ENCODE measurements at places on chromosomes 13 and 19.

- no peak for DNase-seq
Observed at GRCh38 chr19:21210037-21210621, 68.3 kb downstream of the ZNF431 start.

GRCh38 chr19:1122972-1123363 lies 19.2 kb downstream of the GPX4 start:
- DNase-seq: no peak

- no peak for DNase-seq
Observed at GRCh38 chr13:23848019-23848418, 41.2 kb downstream of the MIPEP start.

GRCh38 chr13:74794147-74794546 lies 659.9 kb upstream of the KLF12 start:
- DNase-seq: no peak

DNA sequence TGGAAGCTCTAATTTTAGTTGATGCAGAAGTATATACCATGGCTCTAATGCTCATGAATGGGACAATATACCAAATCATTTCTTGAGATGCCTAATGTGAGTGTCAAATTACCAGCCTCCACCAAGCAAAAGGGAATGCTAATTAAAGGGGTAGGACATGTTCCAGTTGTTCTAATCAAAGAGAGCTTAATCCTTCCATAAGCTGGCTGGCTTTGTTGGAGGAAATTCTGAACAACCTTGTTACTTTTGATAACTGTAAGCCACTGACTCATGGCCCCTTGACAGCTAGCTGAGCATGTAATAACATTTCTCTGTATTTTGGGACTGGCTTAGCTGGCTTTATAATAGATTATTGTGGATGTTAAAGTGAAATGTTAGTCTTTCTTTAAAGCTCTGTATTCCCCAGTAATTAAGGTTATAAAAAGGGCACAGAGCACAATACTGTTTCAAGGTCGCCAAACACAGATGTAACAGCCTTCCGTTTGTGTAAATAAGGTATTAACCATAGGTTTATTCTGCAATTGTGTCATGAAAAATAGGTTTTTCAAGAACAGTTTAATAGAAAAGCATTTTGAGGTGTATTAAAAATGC lies 1194.0 kb downstream of the PCDH9 start:
- DNase-seq: no peak

DNA sequence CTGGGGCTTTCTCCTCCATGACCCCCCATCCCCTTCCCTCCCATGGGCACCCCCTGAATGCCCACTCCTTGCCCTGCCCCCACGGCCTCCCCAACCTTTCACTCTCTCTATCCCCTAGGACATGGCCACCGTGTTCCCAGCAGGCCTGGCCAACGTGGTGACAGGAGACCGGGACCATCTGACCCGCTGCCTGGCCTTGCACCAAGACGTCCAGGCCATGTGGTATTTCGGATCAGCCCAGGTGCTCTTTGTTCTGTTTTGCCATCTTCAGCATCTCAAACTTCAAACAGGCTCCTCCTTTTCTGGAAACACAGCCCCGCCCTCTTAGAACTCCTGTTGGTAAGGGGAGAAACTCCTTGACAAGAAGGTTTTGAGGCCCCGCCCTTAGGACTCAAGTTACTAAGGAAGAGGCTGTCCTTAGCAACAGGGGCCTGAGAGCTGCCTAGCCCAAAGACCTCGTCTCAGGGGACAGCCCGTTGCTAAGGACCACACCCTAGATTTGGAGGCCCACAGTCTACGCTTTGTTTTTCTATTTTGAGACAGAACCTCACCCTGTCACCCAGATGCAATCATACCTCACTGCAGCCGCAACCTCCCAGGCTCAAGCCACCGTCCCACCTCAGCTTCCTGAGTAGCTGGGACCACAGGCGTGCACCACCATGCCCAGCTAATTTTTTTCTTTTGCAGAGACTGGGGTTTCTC lies 5.1 kb upstream of the FLT3LG start:
- no peak for DNase-seq

- DNase-seq: no peak
Observed at GRCh38 chr19:38944981-38945506, 14.3 kb downstream of the MRPS12 start.

GRCh38 chr13:35857769-35858168 lies 273.4 kb downstream of the DCLK1 start:
- no peak for DNase-seq

- DNase-seq: no peak
Observed at GRCh38 chr13:44619651-44620050, 43.5 kb upstream of the TSC22D1 start.

DNA sequence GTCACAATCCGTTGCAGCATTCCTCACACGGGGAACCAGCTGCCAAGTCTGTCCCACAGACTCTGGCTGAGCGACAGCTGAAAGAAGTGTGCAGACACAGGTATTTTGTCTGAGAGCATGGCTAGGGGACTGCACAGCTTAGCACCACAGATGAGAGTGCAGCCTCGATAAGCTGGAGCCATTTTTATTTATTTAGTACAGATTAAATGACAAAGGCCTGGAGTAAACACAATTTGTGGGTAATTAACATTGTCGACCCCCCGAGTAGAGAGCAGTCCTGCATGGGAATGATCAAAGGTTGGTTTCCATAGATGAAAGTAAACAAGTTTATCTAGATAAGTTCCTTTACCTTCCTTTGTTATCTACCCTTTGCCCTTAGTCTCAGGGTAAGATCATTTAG lies 836.2 kb downstream of the DACH1 start:
- no peak for DNase-seq

GRCh38 chr13:20779405-20779804 lies 5.6 kb upstream of the EEF1AKMT1 start:
- no peak for DNase-seq

DNA sequence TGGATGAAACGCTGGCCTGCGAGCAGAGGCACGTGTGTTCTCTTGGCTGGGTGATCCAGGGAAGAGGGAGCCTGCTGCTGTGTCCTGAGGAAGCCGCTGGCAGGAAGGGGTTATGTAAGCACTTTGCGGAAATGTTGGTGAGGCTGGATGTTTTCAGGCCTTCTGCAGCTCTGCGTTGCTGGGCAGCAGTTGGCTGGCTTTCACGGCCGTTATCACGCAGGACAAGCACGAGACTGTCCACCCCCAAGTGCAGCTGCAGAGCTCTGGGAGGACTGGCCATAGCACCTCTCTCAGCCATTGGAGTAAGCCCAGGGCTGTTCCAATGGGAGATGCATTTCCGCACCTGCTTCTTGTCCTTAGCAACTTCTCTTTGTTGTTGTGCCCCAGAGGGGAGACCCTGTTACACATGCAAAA lies 146.9 kb upstream of the SOX21 start:
- DNase-seq: no peak

- DNase-seq: no peak
Observed at GRCh38 chr19:39759457-39760184, 19.0 kb upstream of the LEUTX start.

GRCh38 chr19:14475251-14476073 lies at the start of gene PTGER1:
PTGER1 (minus strand) TSS chr19:14475354; CDS start chr19:14474320, 1,034 bp downstream.
- no peak for DNase-seq

- no peak for DNase-seq
Observed at GRCh38 chr13:35512271-35512920, 35.9 kb upstream of the MAB21L1 start.

DNA sequence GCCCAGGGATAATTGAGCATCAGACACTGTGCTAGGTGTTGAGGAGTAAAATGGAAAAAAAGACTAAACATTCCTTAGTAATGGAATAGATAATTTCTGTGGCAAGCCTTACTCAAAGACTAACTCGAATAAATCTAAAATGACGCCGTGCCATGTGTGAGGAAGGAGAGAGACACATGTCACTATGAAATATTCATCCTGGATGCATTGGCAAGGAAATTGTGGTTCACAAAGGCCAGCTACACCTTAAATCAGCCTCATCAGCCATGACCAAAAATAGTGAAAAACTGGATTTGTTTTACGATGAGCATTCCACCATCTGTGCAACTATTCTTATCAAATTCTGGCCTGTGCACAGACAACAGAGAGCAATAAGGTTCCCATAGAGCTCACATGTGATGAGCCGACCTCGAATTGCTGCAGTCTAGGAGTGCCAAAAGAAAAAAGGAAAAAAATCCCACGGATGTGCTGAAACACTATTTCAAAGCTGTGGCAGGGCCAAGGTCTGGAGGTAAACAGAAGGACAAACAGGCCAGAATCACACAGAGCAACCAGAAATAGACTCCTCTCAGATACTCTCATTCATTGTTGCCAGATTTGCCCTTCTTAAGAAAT lies 505.7 kb downstream of the EFNB2 start:
- no peak for DNase-seq

GRCh38 chr13:79867254-79867653 lies 386.3 kb downstream of the NDFIP2 start:
- DNase-seq: no peak

DNA sequence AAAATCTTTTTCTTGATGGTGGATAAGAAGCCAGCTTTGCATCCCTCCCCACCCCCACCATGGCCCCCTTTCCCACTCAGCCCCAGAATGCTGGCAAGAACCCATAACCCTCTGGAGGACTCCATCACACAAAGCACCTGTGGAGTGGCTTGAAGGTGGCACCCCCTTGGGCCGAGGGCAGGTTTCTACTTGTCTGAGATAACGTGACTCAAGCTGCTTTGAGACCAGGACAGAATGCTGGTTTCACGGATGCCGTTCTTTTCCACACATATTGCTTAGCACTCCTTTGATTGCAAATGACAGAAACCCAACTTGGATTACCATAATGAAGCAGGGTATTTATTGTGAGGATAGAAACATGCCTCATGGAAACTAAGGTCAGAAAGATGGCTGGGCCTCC lies 82.2 kb downstream of the LACC1 start:
- no peak for DNase-seq

- DNase-seq: no peak
Observed at GRCh38 chr13:19606152-19606551, 27.3 kb upstream of the MPHOSPH8 start.

- no peak for DNase-seq
Observed at GRCh38 chr13:20492641-20493040, 33.0 kb downstream of the CRYL1 start.

GRCh38 chr19:2328401-2329148 lies at the start of the genes LSM7 and SPPL2B:
LSM7 (minus strand) TSS chr19:2328586; CDS start chr19:2328566, 20 bp downstream.
SPPL2B (plus strand) TSS chr19:2328684; CDS start chr19:2328710, 26 bp downstream.
- peak; percentile 84 for DNase-seq

DNA sequence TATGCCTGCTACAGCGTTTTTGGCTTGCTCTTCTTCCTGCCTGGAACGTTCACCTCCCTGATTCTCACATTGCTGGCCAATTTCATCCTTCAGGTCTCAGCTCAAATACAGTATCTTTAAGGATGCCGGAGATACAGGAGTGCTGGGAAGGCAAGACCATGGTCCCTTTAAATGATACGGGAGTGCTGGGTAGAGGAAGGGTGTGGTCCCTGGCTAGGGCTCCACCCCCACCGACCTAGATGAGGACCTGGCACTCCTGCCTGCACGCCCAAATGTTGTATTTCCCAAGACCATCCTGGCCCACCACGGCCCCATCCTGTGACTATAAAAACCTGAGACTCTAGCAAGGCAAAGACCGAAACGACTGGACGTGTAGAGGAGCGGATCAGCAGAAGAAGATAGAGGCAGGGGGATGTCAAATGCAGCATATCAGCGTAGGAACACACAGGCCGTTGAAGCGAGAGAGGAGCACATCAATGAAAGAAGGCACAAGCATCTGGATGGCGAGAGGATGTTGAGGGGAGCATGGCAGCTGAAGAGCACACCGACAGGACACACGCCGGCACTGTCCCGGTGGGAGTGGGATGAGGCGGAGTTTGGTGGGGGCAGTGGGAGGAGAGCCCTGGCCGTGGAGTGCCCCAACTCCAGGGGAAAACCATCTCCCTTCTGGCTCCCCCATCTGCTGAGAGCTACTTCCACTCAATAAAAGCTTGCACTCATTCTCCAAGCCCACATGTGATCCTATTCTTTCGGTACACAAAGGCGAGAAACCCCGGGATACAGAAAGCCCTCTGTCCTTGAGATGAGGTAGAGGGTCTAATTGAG lies 74.0 kb downstream of the PCDH9 start:
- DNase-seq: no peak

- DNase-seq: no peak
Observed at GRCh38 chr13:29161676-29162075, 341.5 kb downstream of the MTUS2 start.

GRCh38 chr13:51623473-51623872 lies 39.2 kb downstream of the WDFY2 start:
- no peak for DNase-seq

GRCh38 chr13:33194820-33195692 lies 90.5 kb downstream of the STARD13 start:
- DNase-seq: no peak

DNA sequence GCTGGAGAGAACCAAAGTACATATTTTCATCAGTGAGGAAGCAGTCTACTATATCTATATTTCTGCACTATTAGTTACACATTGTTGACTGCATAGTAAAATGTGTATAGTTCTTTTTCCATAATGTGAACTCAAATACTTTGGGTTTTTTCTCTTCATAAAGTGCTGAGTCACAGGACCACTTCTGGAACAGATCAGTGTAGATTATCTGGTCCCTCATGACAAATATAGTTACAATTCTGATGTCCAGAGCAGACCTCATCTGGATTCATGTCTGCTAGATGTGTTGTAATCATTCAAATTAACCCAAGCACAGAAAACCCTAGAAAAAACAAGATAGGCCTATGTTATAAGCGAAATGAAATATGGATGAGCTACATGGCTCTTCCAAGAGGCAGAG lies 171.4 kb downstream of the SUCLA2 start:
- no peak for DNase-seq

GRCh38 chr19:55487924-55488687 lies at the start of gene SSC5D:
SSC5D (plus strand) TSS chr19:55488436; CDS start chr19:55488590, 154 bp downstream.
- DNase-seq: no peak

DNA sequence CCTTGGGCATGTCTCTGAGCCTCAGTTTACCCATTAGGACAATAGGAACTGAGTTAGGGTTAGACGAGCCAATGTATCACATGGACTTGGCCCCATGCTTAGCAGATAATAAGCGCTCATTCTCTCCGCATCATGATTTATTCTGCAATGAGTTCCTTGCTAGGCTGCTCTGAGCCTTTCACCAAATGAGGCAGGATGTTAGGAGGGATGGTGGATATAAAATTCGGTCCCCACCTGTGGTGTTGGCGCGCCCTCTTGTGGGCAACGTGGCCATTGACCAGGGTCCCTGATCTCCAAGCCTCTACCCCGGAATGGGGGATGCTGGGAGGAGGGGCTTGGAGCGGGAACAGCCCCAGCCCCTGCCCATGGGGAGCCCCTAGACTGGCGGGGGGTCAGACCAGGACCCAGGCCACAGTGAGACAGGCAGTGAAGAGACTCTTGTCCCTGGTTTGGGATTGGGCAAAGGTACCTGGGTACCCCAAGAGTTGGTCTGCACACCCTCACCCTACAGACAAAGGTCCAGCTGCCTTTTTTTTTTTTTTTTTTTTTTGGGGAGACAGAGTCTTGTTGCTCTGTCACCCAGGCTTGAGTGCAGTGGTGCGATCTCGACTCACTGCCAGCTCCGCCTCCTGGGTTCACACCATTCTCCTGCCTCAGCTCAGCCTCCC lies 43.9 kb downstream of the CERS4 start:
- DNase-seq: peak; percentile 72
